ENCODE measurements at places on chromosomes 13 and 19. TPM values are rescaled to one million over a fixed set of nuclear protein-coding genes. Genes with fewer than 3 reads are reported as not detected.
A peak's percentile ranks its signal among the peaks of the same experiment; 100 is the strongest.

Gene CGB3
- not detected for total RNA-seq

Gene LSM14A
- total RNA-seq, result 129 TPM

Gene TYROBP
- total RNA-seq, result not detected

Gene LAIR1
- total RNA-seq, result 6.1 TPM

Gene CYP2A7
- not detected for total RNA-seq

- peak; percentile 70 for DNase-seq
Observed at GRCh38 chr19:18436671-18437490, 1.1 kb downstream of the ISYNA1 start.

DNA sequence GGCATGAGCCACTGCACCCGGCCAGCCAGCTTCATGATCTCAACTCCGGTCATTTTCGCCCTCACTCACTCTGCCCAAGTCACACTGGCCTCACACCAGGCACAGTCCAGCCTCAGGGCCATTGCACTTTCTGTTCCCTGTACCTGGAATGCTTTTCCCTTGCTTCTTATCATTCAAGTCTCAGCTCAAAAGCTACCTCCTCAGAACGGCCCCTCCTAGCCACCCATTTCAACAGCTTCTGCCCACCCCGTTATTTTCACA, 2.5 kb upstream of the TLE2 start:
- DNase-seq, result no peak

GRCh38 chr19:47247308-47247990, 8.9 kb upstream of the CCDC9 start:
- DNase-seq, result peak; percentile 82

DNA sequence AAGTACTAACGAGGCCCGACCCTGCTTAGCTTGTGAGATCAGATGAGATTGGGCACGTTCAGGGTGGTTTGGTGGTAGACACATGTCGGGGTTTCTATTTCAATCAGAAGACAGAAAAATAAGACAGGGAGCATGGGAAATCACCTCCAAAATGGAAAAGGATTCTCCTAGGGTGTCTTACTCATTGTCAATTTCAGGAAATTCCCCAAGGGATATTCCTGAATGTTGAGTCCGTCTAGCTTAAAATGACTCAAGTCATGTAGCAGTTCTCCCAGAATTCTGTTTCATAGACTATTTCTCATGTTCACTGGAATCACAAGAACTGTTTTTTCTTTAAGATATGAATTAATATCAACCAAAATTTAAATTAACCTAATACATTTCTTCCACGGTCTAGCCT, 380.1 kb downstream of the EFNB2 start:
- DNase-seq, result no peak

- DNase-seq, result no peak
Observed at GRCh38 chr19:6358003-6358402, 3.3 kb upstream of the CLPP start.

- no peak for DNase-seq
Observed at GRCh38 chr13:29737061-29737460, 113.4 kb downstream of the UBL3 start.

DNA sequence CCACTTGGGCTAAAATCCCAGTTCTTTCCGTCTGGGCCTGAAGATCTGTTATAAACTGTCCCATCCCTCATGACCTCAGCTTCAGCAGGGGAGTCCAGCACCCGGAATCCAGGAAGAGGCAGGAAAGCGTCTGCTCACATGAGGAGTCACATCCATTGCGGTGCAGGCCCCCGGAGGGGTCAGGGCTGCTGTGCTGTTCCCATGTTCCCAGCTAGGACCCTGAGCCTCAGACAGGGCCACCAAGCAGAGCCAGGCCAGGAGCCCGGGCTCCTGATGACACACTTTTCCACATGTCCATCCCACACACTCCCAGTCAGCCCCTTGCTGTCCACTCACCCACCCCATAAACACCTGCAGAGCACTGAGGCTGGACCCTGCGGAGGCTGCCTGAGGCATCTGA, 45.3 kb upstream of the VSTM2B start:
- DNase-seq, result no peak

DNA sequence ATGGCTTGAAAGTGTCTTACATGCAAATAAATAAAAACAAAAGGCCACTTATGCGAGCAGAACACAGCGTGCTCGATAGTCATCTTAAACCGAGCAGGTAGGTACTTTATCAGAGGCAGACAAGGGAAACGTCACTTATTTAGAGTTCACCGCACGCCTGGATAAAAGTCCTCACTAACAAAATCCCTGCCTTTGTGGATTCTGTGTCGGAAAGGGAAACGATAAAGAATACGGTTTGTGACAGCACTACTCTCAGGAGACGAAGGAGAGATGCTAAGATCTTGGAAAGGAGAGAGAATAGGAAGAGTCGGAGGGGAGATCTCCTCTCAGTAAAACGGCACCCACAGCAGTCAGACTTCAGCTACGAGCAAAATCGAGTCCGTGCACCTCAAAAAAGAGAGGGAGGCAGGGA, 581 bp downstream of the RCBTB1 start:
- DNase-seq, result no peak

- DNase-seq, result no peak
Observed at GRCh38 chr13:89688918-89689317, 1658.6 kb upstream of the MIR17HG start.

GRCh38 chr13:19606152-19606551, 27.3 kb upstream of the MPHOSPH8 start:
- no peak for DNase-seq

- no peak for DNase-seq
Observed at GRCh38 chr13:36536546-36536945, 104.3 kb downstream of the CCNA1 start.

GRCh38 chr13:90270226-90270625, 1077.3 kb upstream of the MIR17HG start:
- DNase-seq, result no peak

GRCh38 chr19:17725422-17726078, 6.3 kb downstream of the MAP1S start:
- DNase-seq, result no peak

- DNase-seq, result peak; percentile 53
Observed at GRCh38 chr19:50607874-50608785, 31.6 kb downstream of the SYT3 start.

GRCh38 chr13:26698392-26699196, 62.0 kb downstream of the GPR12 start:
- DNase-seq, result peak; percentile 76

GRCh38 chr19:30547246-30547645, 175.1 kb downstream of the ZNF536 start:
- no peak for DNase-seq

Measured in activated T-cell treated with anti-CD3 and anti-CD28 coated beads, Interleukin-2, amount 50 U/mL, for 4 hours (primary cell).